ENCODE measurements at places on chromosomes 1 and 21.

DNA sequence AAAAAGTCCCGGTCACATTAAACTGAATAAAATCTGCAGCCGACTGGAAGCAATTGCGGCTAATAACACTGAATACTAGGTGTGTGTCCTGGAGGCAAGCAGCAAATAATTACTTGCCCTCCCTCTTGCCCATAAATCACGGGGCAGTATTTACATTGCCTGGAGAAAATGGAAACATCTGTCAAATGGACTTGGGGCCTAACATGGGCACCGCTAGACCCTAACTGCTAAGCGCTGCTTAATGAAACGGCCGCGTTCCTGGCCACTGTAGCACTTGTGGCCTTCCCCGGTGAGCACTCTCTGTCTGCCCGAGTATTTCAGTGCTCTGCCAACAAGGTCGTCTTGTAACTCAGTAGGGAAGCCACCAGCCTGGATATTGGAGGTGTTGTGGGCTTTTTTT lies 23.9 kb upstream of the KNCN start:
- DNase-seq, result no peak

GRCh38 chr1:79105500-79105899 lies 99.0 kb upstream of the ADGRL4 start:
- no peak for DNase-seq

DNA sequence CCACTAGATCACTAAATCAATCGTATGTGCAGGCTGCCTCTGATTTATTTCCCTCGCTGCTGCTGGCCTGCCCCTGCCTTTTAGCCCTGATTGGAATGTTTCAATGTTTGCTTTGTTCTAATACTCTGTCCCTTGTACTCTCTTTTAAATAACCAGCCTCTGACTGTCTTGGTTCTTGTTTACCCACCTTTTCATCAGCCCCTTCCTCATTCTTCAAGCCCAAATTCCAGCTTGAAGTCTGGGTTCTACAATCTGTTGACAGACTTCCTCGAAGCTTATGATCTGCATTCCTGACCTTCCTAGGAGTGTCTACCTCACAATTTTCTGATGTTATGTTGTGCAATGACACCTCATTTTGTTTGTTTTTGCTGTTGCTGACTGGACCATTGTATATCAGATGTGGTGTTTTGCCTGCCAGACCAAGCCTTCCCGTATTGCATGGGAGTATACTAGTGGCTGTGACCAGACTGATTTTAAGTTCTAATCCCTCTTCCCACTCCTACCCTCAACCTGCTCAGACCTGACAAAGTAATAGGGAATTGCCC lies 46.6 kb upstream of the APOBEC4 start:
- DNase-seq, result no peak

- DNase-seq, result no peak
Observed at GRCh38 chr1:200131551-200132125, 104.1 kb downstream of the NR5A2 start.

Data from GM12891 (cell line).